ENCODE measurements at places on chromosomes 5 and 9.

DNA sequence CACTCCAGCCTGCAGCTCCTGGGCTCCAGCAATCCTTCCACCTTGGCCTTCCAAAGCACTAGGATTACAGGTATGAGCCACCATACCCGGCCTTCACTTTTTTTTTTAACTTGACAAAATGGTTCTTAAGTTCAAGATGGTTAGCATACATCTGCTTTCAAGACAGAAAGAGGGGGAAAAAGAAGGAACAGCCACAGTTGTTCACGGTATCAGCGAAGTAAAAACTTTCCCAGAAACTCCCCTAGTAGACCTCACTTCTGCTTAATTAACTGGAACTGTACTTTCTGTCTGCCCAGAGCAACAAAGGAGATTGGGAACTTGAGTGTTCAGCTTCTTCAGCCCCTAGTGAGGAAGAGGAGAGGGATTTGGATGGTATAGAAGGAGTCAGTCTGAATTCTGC is 116.7 kb downstream of the UGCG start:
- no peak for DNase-seq

DNA sequence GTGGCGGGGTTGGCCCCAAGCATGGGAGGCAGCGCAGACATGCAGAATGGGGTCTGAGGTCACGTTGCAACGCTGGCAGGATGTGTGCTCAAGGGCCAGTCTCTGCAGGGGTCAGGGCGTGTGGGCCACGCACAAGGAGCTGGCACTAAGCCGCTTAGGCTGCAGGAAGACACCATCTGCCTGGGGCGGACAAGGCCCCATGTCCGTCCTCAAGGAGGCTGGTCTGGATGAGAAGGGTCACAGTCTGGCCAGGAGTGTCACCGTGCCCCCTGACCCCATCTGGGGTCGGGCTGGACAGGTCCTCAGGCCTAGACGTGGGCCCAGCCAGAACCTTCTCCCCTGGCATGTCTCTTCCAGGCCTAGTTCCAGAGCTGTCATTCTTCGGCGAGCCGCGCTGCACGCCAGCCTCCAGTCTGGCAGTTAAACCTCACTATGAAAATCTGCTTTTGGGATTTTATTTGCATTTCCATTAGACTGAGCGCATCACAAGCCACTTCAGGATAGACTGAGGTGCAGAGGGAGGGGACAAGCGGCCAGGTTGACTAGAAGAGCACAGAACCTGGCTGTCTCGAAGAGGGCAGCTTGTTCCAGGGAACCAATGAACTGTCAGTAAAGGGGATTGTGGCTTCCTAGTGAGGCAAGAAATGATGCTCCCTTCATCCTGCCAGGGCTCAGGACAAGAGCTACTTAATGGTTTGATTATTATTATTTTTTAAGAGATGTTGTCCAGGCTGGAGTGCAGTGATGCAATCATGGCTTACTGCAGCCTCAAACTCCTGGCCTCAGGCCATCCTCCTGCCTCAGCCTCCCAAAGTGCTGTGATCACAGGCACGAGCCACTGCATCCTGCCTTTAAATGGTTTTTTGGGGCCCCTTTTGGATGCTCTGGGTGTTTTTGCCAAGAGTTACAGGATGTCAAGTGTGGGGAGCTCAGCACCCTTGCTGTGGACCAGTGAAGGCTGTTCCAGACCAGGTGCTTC is 4.3 kb downstream of the BRD3OS start:
- DNase-seq: no peak

DNA sequence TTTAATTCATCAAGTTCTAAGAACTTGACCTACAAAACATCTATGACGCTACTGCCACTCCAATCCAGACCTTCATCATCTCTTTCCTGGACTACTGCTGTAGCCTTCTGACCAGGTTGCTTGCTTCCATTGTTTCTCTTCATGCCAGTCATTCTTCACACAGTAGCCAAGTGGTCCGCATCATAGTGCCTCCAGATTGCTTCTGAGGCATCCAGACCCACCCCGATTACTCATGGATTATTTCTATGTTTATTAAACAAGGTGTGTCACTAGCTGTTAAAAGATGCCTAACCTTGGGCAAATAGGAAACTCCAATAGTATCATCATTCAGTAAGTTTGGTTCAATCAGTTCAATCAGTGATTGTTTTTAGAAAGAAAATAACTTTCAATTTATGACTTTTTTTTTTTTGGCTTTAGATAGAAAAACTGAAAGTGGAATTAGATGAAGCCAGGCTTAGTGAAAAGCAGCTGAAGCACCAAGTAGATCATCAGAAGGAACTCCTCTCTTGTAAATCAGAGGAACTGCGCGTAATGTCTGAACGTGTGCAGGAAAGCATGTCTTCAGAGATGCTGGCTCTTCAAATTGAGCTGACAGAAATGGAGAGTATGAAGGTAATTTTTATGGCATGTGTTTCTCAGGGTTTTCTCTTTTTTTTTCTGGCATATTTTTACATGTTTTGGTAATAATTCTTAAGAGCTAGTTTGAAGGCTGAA is 9.5 kb downstream of the SPDL1 start:
- DNase-seq: no peak

GRCh38 chr5:133052317-133053175 is 733 bp downstream of the HSPA4 start:
- peak; percentile 79 for DNase-seq

DNA sequence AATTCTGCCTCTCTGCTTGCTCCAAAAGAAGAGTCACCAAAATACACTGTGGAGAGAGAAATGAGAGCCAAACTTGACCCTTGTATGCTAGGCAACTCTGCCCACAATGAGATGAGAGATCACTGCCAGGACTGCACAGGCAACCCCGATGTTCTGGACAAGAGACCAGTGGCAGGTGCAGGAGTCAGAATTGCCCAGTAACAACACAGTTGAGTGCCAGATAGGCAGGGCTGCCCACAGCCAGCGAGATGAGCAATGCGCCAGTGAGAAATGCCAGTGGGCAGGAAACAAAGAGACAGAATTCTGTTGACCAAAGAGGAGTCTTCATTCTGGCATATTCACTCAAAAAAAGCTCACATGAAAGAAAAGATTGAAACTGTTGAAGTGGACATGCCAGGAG is 570.7 kb downstream of the CAAP1 start:
- DNase-seq: no peak

GRCh38 chr9:136095070-136096058 is at the start of gene NACC2:
Gene NACC2, minus strand, starts transcription at chr9:136095289. Its CDS starts 44,768 bp downstream, at chr9:136050521.
- peak; percentile 53 for DNase-seq

DNA sequence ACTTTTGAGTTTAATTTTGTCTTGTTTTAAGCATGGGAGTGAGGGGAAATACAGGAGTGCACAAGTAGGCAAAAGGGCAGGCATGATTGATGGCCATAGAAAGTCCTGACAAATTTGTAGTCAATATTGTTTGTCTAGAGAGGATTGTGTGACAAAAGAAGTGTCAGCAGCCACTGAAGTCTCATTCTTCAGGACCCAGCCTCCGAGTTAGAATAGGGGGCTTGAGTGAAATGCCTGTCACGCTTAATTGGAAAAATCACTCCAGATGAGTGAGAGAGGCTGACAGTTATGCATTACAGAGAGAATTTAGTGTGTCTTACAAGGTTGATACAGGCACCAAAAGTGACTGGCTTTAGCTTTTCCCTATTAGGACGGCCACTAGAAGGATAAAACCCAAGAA is 81.9 kb upstream of the RPS23 start:
- no peak for DNase-seq

DNA sequence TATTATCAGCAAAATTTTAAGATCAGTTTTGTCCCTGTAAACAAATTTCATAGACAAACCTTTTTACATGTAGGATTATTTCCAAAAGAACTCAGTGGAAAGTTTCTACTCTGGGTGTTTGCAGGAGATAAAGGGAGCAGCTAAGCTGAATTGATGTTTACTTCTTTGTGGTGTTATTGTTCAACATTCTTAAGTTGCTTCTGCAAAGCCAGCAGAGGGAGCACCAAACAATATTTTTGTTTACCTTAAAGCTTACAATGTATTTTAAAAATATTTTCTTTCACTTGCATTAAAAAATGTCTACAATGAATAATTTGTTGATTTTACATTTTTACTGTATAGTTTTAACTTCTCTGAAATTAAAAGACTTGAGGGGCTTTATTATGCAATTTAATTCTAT is 135.4 kb downstream of the ATG10 start:
- DNase-seq: no peak

GRCh38 chr9:102237094-102237493 is 498.6 kb upstream of the GRIN3A start:
- no peak for DNase-seq

DNA sequence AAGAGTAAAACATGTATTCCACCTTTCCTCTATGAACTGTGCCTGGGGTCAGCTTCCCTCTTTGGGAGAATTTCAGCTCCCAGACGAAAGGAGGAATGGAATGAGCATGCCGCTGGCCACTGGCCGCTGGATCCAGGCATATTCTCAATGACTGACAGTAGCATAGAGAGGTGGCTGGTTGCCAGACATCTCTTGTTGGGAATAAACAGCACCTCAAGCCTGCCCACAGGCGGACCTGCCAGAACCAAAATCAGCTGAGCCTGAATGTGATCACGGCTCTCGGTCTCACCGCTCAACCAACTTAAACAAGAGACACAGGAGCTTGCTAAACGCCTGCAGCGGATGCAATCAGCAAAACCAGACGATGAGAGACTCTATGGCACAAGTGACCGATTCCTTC is 20.6 kb downstream of the TBC1D9B start:
- DNase-seq: no peak

GRCh38 chr5:113153512-113154097 is 177.0 kb downstream of the DCP2 start:
- no peak for DNase-seq

DNA sequence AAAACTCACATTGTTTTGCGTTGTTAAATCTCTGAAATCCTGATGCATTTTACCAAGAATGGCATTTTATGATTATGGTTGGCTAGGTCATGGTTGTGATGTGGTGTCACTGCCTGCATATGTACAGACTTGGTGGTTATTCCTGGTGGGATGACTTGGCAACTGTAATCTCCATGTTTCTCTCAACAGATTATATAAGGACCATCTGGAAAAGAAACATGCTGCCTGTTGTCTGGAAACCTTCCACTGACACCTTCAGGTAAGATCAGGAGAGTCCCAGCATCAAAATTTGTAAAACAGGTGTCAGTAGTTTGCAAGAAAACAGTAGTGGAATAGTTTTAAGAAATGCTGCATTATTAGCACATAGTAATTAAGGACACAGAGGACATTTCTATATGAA is 3.0 kb upstream of the ACER2 start:
- no peak for DNase-seq

DNA sequence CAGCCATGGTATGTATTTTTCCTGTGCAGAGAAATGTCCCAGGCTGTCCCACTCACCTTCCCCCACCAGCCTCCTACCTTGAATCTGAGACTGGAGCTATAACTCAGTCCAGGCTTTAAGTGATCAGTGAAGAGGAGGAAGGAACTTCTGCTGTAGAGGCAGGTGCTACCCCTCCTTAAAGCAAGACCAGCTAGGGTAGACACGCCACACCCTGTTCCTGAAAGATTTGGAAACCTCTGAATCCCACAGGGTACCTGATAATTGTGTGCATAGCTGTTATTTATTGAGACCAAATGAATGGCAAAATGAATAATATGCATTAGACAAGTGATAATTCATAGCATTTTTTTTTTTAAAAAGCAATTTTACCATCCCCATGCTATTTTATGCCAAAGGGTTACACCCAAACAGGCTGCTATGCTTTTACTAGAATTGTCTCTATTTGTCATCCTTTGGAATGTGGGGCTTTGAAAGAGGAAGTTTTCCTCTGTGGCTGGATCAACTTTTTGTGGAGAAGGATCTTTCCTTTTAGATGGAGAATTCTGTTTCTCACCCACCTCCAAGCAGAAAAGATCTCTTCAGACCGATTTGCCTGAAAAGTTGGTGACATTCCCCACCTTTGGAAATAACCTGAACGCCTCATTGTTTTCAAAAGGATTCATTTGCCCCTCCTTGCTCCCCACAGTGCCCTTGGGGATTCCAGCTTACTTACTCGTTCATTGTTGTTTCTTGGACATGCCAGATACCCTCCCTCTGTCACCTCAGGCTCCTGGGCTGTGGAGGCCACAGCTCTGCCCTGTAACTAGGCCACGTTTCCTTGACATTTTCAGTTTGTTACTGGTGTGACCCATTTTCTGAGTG is 248.7 kb downstream of the NR3C1 start:
- DNase-seq: no peak

DNA sequence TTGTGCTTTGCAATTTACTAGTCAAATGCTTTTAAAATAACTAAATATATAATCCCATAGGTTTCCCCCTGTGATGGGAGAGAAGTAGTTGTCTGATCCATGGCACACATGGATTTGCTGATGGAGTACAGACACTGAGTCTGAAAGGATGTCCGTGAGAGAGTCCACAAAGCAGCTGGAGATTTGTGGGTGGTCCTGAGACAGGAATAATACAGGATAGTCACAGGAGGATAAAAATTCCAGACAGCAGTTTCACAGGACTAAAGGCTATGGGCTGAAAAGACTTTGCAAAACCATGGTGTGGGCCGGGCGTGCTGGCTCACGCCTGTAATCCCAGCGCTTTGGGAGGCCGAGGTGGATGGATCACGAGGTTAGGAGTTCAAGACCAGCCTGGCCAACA is 58.7 kb upstream of the ZFR start:
- no peak for DNase-seq

DNA sequence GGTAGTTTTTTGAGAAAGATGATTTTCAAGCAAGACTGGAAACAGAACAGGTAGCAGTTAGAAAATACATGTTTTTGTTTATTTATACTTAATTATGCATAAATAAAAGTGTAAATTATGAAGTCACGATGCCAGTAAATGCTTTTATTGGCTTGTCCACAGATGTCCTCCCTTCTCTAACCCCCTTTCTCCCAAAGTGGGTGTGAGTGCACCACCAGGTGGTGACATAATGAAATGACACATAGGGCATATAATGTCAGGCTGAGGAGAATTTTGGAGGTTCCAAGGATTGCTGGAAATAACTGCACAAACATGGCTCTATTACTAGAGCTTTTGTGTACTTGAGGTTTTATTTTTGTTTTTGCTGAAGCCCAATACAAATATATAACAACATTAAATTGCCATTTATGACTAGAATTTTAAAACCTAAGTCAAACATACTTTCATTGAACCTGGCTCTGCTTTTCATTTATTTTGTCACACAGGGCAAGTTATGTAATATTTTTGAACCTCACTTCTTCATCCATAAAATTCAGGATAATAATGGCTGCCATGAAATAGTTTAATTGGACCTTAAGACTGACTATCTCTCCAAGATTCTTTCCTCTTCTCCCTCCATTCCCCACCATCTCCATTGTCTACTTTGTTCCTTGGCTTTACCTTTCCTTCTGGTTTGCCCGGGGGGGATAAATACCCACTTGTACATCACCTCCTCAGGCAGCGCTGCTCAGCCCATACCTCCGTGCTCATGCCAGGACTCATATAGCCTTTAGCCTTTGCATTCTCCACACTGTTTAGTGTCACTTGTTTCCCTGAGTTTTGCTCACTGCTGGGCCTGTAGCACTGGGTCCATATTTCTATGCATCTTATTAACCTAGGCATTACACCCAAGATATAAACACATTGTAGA is 168.8 kb downstream of the PDE4D start:
- peak; percentile 37 for DNase-seq

Measured in activated T-cell treated with anti-CD3 and anti-CD28 coated beads, Interleukin-2, amount 50 U/mL, for 48 hours (primary cell).